ENCODE measurements at places on chromosomes 5 and 9.

GRCh38 chr9:8674536-8674935, 875.0 kb upstream of the DMAC1 start:
- no peak for DNase-seq

- DNase-seq: no peak
Measured at GRCh38 chr5:128469912-128470311, 68.1 kb downstream of the FBN2 start.

- no peak for DNase-seq
Measured at GRCh38 chr5:946720-947625, 54.3 kb downstream of the TRIP13 start.

DNA sequence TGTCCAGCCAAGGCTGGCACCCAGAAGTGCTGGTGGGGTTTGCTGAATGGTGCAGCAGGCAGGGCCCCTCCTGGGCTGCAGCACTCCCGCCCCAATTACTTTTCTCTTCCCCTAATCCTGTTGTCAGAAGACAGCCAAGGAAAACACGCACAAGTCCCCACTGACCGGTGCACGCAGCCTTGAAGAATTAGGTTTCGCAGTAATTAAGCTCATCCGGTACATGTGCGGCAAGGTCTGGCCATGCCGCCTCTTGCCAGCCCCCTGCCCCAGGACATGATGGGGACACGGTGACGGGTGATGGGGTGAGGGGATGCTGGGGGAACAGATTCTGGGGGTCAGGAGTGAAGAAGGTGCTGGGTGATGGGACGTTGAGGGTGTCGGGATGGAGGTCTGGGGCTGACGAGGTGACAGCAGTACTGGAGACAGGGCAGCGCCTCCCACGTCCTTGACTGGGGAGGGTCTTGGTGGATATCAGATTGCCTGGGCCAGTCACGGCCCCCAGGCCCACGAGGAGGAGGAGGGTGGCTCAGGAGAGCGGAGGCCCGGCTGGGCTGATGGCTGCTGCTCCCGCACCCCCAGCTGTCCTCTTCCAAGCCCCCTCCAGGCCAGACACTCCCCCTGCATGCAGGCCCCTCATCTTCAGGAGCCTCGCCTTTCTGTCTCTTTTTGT, 34.9 kb downstream of the BARX1 start:
- no peak for DNase-seq

DNA sequence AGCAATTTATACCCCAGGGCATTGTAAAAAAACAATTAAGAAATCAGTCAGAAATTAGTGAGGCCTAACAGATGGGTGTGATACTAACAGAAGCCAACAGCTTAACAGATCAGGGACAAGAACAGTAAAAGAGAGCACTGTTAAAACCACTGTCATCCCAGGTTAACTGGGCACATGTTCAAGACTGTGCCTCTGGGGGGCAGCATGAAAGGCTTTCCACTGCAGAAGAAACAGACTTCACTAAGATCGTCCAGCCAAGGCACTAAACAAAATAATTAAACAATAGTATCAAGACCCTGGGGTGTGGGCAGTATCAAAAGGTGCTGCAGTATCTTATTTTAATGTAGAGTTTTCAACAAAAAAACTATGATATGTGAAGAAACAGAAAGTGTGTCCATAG, 43.5 kb downstream of the FBN2 start:
- DNase-seq: no peak

- no peak for DNase-seq
Measured at GRCh38 chr5:129629575-129629974, 118.3 kb upstream of the MINAR2 start.

- peak; percentile 81 for DNase-seq
Measured at GRCh38 chr5:50595199-50595598, 71.2 kb upstream of the PARP8 start.

- no peak for DNase-seq
Measured at GRCh38 chr9:137918331-137919094, 40.9 kb downstream of the CACNA1B start.

DNA sequence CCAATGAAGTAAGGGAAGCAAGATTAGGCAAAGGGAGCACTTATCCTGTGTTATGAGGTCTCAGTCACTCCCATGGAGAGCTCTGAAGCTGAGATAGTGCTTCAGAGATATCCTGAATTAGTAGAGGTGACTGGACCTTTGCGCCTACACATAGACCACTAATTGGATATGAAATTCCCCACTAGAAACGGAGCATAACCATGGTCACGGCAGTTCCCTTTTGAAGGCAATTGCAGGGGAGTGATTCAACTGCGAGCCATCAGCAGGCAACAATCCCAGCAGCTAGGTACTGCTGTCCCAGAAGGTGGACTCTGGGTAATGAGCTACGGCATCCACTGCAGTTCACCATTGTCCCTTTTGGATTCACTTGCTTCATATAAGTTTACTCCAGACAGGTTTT, 267.7 kb upstream of the RASA1 start:
- no peak for DNase-seq

DNA sequence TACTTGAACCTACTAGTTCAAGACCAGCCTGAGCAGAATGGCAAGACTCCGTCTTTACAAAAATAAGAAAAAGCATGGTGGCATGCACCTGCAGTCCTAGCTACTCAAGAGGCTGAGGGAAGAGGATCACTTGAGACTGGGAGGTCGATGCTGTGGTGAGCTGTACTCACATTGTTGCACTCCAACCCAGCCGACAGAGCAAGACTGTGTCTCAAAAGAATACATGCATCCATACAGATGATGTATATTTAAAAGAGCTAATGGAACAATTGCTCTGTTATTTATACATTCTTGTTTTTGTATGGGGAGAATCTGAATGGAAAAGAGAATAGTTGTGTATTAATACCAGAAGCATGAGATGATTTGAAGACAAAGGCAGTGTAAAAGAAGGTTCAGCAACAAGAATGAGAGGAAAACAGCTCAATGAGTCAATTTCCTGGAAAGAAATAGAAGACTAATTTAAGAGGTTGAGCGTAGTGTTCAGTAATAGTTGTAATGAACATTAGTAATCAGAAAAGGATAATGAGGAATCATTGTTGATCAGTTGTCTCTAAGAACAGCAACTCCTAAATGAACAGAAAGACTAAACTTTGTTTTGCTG, 1.9 kb upstream of the LRRC70 start:
- DNase-seq: no peak

DNA sequence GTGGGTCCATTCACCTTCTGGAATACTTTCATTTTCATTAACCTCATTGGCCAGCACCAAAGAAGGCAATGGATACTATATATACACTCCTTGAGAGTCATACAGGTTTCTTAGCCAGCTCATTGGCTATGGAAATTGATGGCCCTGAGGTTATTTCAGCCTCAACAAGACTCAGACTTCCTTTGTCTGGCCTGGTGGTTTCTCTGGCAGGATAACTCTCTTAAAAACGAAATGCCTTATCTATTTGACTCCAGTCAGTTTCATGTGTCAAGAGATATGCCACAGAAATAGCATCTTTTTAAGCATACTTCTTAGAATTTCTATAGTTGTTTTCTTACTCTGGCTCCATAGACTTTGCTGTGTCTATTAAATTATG, 28.9 kb downstream of the CDH9 start:
- no peak for DNase-seq

- no peak for DNase-seq
Measured at GRCh38 chr5:139964266-139964993, 78.7 kb downstream of the NRG2 start.

DNA sequence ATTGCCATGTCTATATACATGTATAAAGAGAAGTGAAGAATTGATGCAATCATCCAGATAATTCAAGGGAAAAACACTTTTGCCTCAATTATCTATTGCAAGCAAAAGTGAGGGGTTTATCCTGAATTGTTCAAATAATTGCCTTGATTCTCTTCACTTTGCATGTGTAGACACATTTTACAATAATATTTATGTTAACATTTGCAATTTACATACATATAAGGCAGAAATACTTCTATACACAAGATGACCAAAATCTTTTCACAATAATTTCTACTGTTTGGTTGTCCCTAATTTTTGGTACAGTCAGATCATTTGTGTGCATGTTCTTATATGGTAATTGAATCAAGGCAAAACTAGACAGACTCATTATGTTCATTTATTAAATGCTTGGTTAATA, 285.3 kb upstream of the TMEM161B start:
- DNase-seq: no peak

DNA sequence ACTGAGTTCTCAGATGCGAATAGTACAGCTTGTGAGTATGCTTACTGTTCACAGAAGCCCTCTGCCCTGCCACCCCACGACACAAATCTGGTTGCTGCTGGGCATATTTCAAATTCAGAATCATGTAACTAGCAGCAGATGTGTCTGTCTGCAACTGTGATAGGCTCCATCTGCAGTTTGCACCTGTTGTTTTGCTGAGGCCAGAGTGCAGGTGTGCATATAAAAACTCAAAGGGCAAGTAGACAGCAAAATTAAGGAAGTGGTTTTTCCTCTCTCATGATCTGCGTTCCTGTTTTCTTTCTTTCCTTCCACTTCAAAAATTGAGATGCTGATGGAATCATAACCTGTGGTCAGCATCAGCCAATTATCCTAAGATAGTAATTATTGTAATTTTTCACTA, 1000.5 kb downstream of the PTPRD start:
- DNase-seq: no peak

DNA sequence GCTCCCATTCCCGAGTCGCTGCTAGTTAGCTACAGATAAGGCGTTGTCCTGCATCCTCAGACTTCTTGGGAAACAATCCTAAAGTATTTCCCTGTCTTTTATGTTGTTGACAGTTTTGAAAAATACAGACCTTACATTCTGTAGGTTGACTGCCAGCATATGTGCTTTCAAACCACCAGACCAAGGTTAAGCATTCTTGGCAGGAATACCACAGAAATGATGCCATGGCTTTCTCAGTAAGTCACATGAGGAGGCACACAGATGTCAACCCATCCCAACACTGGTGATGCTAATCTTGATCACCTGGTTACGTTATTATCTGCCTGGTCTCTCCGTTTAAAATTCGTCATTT, 871 bp downstream of the GLE1 start:
- DNase-seq: peak; percentile 34

DNA sequence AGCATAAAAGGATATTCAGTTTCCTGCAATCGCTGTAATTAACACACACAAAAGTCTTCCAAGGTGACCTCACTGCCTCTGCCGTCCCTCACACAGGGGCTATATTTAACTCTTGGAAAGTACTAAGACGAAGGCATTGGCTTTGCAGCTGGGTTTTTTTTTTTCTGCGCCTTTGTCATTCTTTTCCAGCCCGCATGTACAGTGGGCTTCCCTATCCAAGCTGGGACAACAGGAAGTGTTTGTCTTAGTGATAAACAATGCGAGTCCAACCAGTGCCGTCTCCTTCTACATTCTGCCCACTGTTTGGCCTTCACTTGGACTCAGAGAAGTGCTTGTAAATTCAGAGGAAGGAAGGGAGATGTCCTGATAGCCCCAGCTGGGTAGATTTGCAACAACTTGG, 17.6 kb downstream of the AFAP1L1 start:
- DNase-seq: no peak

DNA sequence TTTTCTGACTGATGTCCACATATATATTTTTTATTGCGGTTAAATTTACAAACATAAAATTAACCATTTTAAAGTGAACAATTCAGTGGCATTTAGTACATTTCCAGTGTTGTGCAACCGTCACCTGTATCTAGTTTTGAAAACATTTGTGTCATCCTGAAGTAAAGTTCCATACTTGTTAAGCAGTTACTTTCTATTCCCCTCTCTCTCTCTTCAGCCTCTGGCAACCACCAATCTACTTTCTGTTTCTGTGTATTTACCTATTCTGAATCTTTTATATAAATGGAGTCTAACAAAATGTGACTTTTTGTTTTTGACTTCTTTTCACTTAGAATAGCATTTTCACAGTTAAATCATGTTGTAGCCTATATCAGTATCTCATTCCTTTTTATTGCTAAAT, 480.1 kb upstream of the SMARCA2 start:
- no peak for DNase-seq

DNA sequence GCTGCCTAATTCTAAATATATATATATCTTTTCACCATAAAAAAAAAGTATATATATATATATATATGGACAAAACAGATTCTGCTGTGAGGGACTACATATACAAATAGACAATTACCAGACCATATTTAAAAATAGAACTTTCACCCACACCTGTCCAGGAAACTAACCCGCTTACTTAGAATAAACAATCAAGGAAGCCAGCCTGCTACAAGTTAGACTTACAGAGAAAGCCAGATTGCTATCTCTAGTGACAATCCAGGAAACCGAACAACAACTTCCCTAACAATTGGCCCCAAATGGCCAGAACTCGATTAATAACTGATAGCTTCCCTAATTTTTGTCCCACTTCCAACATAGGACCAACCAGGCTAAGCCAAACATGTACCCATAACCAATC, 5.9 kb downstream of the GLDC start:
- no peak for DNase-seq

GRCh38 chr9:12413986-12414385, 279.2 kb upstream of the TYRP1 start:
- no peak for DNase-seq

- DNase-seq: no peak
Measured at GRCh38 chr9:138007918-138008841, 130.6 kb downstream of the CACNA1B start.

- DNase-seq: no peak
Measured at GRCh38 chr5:15290953-15291352, 209.0 kb upstream of the FBXL7 start.

DNA sequence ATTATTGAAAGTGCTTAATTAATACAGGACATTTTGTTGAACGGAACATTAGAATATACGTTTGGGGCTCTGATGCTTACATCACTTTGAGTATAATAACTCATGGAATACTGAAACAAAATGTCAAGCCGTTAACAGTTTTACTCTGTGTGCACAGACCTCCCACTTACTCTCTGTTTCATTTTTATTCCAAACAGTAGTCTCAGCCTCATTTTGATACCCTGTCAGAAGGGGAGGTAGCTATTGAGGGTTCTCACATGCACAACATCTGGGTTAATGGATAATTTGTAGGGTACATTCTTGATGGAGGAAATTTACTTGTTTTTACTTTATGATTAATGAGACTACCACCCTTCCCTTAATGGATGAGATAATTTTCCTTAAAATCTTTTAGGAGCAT, 59.0 kb downstream of the SCAMP1 start:
- DNase-seq: no peak

GRCh38 chr9:121672213-121672612, 20.8 kb downstream of the DAB2IP start:
- DNase-seq: no peak

DNA sequence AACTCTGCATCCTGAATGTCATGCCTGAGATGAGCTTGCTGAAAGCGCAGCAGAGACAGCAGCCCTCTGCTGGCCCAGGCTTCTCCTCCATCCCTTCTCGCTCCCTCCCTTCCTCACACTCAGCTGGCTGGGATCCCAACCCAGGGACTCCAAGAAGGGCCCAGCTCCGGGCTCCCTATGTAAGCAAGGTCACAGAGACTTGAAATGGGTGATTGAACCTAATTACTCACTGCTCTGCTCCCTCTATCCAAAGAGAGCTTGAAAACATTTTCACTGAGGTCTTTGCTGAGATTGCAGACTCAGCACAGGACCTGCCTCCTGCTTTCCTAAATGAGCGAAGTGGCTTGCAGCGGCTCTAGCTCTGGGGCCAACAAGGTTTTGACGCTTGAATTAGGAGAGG, 42.8 kb downstream of the RAPGEF1 start:
- DNase-seq: no peak
